AG10803 (cell line): ENCODE measurements at places on chromosomes 16 and 17.

- DNase-seq, result no peak
These were observed 116.4 kb downstream of the SPAG9 start for GRCh38 chr17:51004249-51004648.

DNA sequence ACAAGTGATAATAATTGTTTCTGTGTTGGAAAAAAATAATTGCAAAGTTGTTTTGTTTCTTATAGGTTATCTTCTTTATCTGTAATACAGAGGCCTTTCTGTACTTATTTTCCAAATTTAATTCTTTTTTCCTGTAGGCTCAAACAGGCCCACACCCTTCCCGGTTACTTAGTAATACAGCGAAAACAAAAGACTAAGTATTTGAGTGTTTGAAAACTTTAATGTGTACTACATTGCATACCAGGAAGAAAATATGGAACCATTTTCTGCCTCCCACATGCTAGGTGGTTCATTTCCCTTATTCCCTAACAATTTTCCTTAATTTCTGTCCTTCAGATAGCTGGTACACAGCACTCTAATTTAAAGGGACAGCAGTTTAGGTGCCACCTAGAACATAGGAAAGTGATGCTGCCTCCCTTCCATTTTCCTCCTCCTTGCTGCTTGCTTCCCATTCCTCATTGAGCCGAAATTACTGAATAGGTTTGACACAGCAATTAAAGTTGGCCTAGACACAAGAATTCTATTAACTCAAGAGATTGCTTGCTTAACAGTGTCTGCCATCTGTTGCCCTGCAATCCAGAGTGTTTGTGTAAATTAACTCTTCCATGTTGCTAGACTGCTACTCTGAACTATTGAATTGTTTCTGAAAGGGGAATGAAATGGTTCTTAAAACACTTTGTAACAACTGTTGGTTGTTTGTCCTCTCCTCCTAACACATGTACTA is 24.2 kb downstream of the CYB5B start:
- DNase-seq, result peak; percentile 90

GRCh38 chr16:66569827-66570405 is 3.7 kb downstream of the CMTM1 start:
- DNase-seq, result peak; percentile 41

DNA sequence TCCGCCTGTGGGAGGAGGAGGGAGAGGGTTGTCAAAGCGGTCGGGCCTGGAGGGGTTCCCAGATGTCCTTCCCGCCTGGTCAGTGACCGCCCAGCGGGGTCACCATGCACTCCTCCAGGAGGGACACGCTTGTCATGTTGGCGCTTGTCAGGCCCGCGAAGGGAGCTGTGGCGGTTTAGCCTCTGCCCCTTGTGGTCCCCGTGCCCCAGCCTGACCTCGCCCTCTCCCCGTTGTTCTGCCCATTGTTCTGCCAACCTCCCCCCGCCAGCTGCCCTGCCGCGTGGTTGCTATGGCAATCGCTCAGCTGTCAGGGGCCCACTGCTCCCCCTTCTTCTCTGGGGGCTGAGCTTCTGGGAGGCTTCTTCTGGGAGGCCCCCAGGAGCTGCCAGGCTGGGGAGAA is 146.4 kb upstream of the CIBAR2 start:
- DNase-seq, result no peak

DNA sequence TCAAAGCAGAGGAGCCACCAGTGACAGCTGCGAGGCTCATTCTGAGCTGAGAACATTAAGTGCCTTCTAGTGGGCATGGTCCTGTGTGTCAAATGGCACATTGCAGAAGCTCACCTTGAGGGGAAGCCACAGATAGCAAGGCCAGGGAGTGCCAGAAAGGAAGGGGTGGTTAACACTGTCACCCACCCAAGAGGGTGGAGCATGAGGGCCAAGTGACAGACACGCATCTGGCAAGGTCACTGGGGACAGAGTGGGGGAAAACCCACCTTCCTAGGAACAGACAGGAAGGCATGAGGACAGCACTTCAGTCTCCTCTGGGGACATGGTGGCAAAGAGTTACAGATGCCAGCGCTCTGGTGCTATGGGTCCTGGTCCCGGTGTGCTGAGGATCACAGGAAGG is 22.1 kb downstream of the NUBP1 start:
- no peak for DNase-seq

GRCh38 chr17:79047923-79048825 is 24.2 kb downstream of the C1QTNF1 start:
- no peak for DNase-seq
